Islet precursor cell (in vitro differentiated cells): ENCODE measurements at places on chromosomes 16 and 17.

GRCh38 chr17:7856011-7856810 is 1.1 kb downstream of the NAA38 start:
- peak; percentile 69 for DNase-seq

- DNase-seq = no peak
Measured at GRCh38 chr16:31386157-31386984, 6.8 kb upstream of the ITGAD start.

GRCh38 chr17:44349553-44350070 is 4.5 kb downstream of the GRN start:
- no peak for DNase-seq

GRCh38 chr17:26773189-26774188 is 520.4 kb upstream of the WSB1 start:
- DNase-seq = no peak
